ENCODE measurements at places on chromosomes 12 and 14.

DNA sequence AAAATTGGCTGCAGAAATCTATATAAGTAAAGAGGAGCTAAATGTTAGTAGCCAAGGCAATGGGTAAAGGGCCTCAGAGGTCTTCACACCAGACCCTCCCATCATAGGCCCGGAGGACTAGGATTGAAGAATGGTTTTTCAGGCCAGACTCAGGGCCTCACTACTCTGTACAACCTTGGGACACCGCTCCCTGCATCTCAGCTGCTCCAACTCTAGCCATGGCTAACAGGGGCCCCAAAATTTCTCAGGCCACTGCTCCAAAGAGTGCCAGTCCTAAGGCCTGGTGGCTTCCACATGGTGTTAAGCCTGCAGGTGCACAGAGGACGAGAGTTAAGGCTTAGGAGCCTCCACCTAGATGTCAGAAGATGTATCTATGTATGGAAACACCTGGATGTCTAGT lies 155.5 kb upstream of the MGAT4C start:
- no peak overlapping the region for H3K4me3 ChIP-seq
- no peak overlapping the region for H3K27ac ChIP-seq

- no peak overlapping the region for H3K4me3 ChIP-seq
- no peaks in the 10 kb centered on the region for H3K27me3 ChIP-seq
- peaks cover 35% of the 10 kb centered on the region for H3K4me1 ChIP-seq
- peaks cover 9% of the 10 kb centered on the region for H3K36me3 ChIP-seq
Measured at GRCh38 chr12:111838353-111838752, 3.7 kb upstream of the MAPKAPK5 start.

GRCh38 chr12:38892087-38892786 lies 13.2 kb downstream of the CPNE8 start:
- H3K27me3 ChIP-seq = no peaks in the 10 kb centered on the region
- H3K4me3 ChIP-seq = no peak overlapping the region
- H3K27ac ChIP-seq = no peak overlapping the region

GRCh38 chr12:64120568-64120967 lies 101.5 kb downstream of the KICS2 start:
- no peak for DNase-seq
- no peaks in the 10 kb centered on the region for H3K4me1 ChIP-seq
- peaks cover 34% of the 10 kb centered on the region for H3K27me3 ChIP-seq
- no peaks in the 10 kb centered on the region for H3K36me3 ChIP-seq
- H3K27ac ChIP-seq = no peak overlapping the region

- no peak for DNase-seq
- H3K27me3 ChIP-seq = no peaks in the 10 kb centered on the region
- H3K27ac ChIP-seq = peak overlapping the region; percentile 21
- H3K4me1 ChIP-seq = peaks cover 17% of the 10 kb centered on the region
Measured at GRCh38 chr14:95264271-95264973, 55.3 kb downstream of the CLMN start.

GRCh38 chr12:24948420-24948756 lies 513 bp downstream of the BCAT1 start:
- peaks cover 25% of the 10 kb centered on the region for H3K4me1 ChIP-seq
- H3K36me3 ChIP-seq = peaks cover 9% of the 10 kb centered on the region
- peak overlapping the region; percentile 90 for H3K4me3 ChIP-seq
- H3K27me3 ChIP-seq = peaks cover 74% of the 10 kb centered on the region

GRCh38 chr12:40988824-40989223 lies 199.3 kb upstream of the PDZRN4 start:
- no peaks in the 10 kb centered on the region for H3K36me3 ChIP-seq
- no peak overlapping the region for H3K27ac ChIP-seq
- H3K27me3 ChIP-seq = no peaks in the 10 kb centered on the region
- H3K4me1 ChIP-seq = no peaks in the 10 kb centered on the region

DNA sequence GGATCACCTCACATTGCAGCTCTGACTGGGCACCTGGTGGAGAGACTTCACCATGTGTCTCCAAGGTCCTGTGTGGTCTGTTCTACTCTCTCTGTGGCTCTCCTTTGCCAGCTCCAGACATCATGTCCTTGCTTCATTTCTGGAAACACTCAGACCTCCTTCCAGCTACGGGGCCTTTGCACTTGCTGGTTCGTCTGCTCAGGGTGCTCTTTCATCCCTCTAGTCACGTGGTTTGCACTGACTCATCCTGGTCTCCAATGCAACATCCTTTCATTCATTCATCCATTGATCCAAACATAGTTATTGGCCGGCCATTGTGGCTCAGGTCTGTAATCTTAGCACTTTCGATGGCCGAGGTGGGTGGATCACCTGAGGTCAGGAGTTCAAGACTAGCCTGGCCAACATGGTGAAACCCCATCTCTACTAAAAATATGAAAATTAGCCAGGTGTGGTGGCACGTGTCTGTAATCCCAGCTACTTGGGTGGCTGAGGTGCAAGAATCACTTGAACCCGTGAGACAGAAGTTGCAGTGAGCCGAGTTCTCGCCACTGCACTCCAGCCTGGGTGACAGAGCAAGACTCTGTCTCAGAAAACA lies 23.9 kb upstream of the CCDC63 start:
- no peak for DNase-seq
- no peak overlapping the region for H3K4me3 ChIP-seq
- H3K27ac ChIP-seq = no peak overlapping the region
- H3K27me3 ChIP-seq = peaks cover 12% of the 10 kb centered on the region
- no peaks in the 10 kb centered on the region for H3K36me3 ChIP-seq

DNA sequence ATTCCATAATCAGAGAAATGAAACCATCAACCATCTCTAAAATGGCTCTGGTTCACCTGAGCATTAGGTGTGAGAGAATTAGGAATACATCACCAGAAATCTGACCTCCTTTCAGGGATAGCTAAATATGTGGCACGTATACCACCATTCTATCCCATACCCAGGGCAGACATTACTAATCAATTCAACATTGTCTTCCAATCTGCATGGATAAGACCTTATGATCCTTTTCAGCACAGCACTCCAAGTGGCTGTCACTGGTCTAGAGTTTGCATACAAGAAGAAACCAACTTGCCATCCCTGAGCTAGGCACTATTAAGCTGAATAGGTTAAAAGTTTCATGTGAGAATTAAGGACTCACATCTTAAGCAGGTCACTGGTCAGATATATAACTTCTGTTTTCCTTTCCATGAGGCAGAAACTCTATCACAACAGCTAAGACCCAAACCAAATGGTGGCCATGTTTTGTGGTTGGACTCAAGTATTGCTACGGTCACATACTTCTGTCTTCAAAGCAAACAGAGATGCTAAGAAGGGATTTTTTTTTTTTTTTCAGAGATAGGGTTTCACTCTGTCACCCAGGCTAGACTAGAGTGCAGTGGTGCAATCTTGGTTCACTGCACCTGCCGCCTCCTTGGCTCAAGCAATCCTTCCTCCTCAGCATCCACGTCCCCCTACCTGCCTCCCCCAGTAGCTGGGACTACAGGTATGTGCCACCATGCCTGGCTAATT lies 249.0 kb downstream of the DPF3 start:
- H3K27ac ChIP-seq = no peak overlapping the region
- H3K36me3 ChIP-seq = no peaks in the 10 kb centered on the region
- no peak overlapping the region for H3K4me3 ChIP-seq
- H3K4me1 ChIP-seq = no peaks in the 10 kb centered on the region

DNA sequence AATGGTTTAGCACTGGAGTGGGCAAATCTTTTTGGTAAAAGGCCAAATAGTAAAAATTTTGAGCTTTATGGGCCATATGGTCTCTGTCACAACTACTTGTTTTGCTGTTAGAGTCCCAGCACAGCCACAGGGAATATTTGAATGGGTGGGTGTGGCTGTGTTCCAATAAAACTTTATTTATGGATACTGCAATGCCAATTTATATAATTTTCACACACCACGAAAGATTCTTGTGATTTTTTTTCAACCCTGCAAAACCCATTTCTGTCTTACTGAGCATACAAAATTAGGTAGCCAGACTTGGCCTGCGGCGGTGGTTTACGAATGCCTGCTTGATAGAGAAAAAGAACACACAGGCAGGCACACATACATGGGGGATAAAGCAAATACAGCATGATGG lies 28.3 kb downstream of the TMEM120B start:
- H3K4me3 ChIP-seq = no peak overlapping the region
- H3K27ac ChIP-seq = peak overlapping the region; percentile 47
- H3K4me1 ChIP-seq = peaks cover 5% of the 10 kb centered on the region
- DNase-seq = no peak
- H3K27me3 ChIP-seq = no peaks in the 10 kb centered on the region
- H3K36me3 ChIP-seq = no peaks in the 10 kb centered on the region

- DNase-seq = no peak
- H3K36me3 ChIP-seq = no peaks in the 10 kb centered on the region
- no peak overlapping the region for H3K4me3 ChIP-seq
- no peaks in the 10 kb centered on the region for H3K27me3 ChIP-seq
- no peak overlapping the region for H3K27ac ChIP-seq
Measured at GRCh38 chr14:99706107-99706900, 22.2 kb downstream of the CYP46A1 start.

- no peak for DNase-seq
- H3K27ac ChIP-seq = no peak overlapping the region
- peaks cover 2% of the 10 kb centered on the region for H3K4me1 ChIP-seq
- H3K4me3 ChIP-seq = no peak overlapping the region
- H3K36me3 ChIP-seq = no peaks in the 10 kb centered on the region
- H3K27me3 ChIP-seq = peaks cover 40% of the 10 kb centered on the region
Measured at GRCh38 chr12:108424026-108424425, 84.9 kb upstream of the CMKLR1 start.

DNA sequence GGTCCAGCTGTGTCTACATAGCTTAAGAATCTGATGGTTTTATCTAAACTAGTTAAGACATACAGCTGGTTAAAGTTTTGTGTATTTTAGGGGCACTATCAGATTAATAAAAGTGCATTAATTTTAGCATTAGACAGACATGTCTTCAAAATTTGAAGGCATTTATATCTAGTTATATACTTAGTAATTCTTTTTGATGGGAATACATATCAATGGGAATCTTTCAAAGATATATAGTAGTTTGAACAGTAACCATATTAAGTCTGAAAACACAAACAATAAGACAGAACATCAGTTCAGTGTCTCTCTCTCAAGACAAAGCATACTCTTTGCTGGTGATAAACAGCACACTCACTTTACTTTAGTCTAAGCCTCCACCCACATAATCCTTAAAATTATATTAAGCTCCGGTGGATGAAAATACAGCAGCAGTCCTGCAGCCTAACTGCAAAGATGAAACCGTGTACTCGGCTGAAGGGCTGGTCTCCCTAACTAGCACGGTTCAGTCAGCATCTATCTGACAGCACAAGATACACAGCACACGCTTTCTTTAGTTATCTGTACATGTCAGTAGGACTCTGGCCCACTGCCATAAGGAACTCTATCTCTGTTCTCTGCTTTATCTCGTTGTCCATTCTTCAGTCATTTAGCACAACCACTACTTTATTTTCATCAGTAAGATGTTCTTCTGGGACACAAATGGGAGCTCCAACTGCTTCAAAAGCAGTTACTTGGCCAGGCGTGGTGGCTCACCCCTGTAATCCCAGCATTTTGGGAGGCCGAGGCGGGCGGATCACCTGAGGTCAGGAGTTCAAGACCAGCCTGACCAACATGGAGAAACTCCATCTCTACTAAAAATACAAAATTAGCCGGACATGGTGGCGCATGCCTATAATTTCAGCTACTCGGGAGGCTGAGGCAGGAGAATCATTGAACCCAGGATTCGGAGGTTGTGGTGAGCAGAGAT lies 80.5 kb downstream of the MED13L start:
- H3K36me3 ChIP-seq = no peaks in the 10 kb centered on the region
- H3K27me3 ChIP-seq = no peaks in the 10 kb centered on the region
- peaks cover 48% of the 10 kb centered on the region for H3K4me1 ChIP-seq
- peak overlapping the region; percentile 4 for H3K27ac ChIP-seq

DNA sequence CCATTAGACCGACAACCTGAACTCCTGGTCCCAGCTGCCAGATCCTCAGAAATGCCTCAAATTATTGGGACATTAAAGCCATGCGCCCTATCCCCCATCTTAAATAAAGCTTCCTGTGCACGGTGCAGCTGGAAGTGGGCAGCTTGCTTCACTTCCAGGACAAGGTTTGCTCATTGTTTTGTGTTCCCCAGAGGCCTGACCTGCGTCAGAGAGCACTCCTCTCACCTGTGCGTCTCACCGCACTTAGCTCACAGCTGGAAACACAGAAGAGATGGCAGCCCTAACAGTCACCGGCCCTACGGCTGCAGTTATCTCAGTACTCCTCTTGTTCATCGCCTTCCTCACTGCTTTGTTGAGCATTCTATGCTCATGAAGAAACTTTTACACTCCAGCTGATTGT lies 135.5 kb downstream of the ANO2 start:
- H3K27me3 ChIP-seq = peaks cover 29% of the 10 kb centered on the region
- no peak overlapping the region for H3K27ac ChIP-seq
- H3K4me3 ChIP-seq = no peak overlapping the region
- peaks cover 4% of the 10 kb centered on the region for H3K4me1 ChIP-seq
- H3K36me3 ChIP-seq = peaks cover 2% of the 10 kb centered on the region

Measured in T-helper 17 cell (primary cell).